ENCODE measurements at places on chromosomes 11 and 22.

DNA sequence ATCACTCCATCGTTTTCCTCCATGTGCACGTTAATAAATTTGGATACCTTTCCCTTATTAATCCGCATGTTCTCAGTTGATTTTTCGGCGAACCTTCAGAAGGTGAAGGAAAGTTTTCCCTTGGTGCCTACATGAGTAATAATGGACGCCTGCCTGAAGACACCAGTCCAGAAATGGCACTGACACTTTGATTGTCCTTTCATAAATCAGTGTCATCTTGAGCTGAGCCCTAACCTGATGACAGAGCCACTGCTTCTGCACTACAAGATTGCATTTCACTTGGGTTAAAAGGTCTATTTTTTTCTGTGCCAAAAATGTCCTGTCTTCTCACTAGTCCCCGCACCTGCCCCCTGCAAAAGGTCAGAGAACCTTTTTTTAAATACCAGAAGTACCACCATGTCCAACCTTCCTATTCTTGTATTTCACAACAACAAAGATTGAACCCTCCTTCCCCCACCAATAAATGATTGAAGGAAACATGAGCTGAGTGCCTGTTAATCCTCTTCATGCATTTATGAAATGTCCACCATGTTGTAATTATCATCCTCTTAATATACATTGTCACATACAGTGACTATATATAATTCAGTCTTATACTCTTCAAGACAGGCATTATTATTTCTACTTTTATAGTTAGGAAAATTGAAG is 219.9 kb upstream of the UBASH3B start:
- DNase-seq = no peak

GRCh38 chr11:29914203-29914930 is 102.5 kb downstream of the KCNA4 start:
- no peak for DNase-seq

DNA sequence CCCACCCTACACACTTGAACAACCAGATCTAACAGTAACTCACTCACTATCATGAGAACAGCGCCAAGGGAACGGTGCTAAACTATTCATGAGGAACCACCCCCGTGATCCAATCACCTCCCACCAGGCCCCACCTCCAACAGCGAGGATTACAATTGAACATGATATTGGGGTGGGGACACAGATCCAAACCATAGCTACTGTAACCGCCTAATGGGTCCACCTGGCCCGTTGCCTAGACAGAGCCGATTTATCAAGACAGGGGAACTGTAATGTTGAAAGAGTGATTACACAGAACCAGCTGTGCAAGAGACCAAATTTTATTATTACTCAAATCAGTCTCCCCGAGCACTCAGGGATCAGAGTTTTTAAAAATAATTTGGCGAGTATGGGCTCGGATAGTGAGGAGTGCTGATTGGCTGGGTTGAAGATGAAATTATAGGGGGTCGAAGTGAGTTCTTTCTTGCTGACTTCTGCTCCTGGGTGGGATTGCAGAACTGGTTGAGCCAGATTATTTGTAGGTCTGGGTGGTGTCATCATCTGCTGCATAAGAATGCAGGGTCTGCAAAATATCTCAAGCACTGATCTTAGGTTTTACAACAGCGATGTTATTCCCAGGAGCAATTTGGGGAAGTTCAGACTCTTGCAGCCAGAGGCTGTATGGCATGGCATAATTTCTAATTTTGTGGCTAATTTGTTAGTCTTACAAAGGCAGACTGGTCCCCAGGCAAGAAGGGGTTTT is 17.9 kb upstream of the ZC3H12C start:
- no peak for DNase-seq

DNA sequence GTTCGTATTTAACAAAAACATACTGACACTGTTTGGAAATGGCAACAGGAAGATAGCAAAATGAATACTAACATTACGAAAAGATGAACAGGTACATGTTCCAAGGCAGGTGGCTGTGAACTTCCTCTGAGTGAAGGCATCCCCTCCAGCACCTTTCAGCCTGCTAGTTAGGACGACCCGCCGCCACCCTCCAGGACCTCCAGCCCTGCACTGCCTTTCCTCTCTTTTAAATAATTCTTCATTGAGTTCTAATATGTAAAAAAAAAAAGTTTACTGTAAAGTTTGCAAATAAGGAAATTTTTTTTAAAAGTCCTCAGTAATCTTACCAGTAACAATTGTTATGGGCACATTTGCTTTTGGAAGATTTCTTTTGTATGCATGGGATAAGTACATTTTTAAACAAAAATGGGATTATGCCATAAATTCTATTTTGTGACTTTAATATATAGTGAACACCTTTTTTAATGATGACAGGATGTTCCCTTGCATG is 6.0 kb downstream of the NEAT1 start:
- no peak for DNase-seq

GRCh38 chr11:128400382-128401203 is 186.8 kb downstream of the ETS1 start:
- DNase-seq = no peak

DNA sequence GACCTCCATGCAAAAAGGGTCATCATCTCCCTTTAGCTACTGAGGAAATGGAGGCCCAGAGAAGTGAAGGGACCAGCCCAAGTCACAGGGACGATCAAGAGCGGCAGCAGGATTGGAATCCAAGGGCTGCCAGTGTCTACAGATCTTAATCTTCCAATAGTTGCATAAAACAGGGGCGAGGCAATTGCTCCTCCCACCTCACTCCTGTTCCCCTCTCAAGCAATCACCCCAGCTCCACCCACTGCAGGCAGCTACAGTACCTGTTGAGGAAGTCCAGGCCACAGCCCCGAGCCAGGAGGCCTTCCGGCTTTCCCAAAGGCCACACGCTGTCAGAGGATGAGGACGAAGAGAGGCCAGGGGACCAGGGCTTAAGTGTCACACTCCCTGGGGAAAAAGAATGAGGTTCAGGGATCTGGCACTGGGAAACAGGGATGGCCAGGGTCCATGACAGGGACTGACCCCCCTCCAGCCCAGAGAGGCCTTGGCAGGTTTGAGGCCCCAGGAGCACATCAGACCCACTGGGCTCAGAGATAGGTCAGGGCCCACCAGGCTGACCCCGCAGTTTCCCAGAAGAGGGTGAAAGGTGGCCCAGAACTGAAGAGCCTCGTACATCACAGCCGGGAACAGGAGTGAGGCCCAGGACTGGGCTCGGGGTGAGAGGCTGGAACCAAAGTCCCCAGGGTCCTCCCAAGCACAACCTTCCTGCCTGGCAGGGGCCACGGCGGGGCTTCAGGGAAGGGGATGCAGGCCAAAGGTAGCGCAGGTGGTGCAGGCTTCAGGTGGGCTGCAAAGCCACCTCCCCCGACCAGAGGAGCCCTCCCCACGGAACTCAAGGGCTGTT is 16.4 kb upstream of the MFNG start:
- no peak for DNase-seq

- no peak for DNase-seq
These were observed 4.1 kb downstream of the SLC22A25 start for GRCh38 chr11:63239254-63239653.

DNA sequence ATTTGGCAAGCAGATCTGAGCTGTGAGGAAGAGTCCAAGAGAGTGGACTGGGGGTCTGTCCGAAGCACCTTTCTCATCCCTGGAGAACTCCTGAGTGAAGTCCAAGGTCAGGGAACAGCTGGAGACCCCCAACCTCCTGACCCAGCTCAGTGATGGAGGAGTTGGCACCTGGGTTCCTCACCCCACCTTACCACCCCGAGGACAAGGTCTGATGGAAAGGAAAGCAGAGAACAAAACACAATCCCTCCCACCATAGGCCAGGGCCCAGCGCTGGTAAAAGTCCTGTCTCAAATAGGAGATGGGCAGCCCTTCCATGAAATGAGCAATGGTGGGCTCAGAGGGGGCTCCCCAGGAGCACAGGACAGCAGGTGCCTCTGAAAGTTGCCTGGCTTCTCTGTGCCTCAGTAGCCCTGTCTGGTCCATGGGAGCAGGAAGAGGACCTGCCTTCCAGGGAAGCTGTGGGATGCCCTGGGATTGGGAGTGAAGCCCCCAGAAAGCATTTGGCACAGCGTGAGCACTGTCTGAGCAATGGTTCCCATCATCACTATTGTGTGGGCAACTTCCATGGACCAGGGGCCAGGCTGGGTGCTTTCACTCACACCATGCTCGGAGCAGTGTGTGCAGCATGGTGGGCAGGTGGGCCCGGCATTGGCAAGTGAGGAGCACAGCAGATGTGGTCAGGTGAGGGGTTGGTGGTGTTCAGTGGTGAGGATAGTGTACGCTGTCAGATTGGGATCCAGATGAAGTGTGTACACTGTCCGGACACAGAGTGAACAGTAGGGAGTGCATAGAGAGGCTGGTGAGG is 7.5 kb downstream of the TRIM29 start:
- DNase-seq = no peak

GRCh38 chr22:39283322-39284141 is 35.9 kb downstream of the RPL3 start:
- no peak for DNase-seq

GRCh38 chr11:72141066-72141465 is 5.5 kb downstream of the FOLR3 start:
- no peak for DNase-seq

DNA sequence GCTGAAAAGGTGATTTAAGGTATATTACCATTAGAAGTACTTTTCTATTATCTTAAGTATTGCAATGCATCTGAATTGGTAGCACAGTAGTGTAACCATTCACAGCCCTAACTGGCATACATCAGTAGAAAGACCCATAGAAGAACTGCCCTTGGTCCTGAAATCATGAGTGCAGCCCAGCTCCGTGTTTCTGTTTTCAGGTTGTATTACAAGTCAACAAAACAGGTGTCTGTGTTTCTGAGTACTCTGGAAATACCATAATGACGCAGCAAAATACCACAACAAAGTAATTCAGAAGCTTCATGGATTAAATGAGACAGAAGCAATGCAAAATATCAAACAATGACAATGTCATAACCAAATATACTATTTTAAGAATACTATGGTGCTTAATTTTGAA is 226.3 kb downstream of the OPCML start:
- DNase-seq = no peak

- no peak for DNase-seq
These were observed 2.1 kb upstream of the MOB2 start for GRCh38 chr11:1488575-1489180.

DNA sequence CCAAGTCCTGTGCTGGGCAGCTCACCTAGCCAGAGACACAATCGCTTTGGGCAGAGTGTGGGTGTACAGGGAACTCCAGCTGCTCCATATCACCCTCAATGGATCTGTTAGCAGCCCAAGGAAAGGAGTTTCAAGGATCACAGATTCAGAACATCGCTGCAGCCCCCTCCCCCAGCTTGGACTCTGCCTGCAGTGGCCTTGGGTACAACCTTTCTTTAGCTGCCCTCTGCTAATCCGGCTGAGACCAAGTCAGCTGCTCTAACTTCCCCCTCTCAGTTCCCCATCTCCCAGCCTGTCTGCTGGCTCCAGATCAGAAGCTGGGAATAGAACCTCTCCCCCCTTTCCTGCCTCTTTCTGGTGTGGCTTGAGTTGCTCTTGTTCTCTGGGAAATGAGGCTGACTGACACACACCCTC is 1.3 kb downstream of the TMEM86A start:
- DNase-seq = no peak

DNA sequence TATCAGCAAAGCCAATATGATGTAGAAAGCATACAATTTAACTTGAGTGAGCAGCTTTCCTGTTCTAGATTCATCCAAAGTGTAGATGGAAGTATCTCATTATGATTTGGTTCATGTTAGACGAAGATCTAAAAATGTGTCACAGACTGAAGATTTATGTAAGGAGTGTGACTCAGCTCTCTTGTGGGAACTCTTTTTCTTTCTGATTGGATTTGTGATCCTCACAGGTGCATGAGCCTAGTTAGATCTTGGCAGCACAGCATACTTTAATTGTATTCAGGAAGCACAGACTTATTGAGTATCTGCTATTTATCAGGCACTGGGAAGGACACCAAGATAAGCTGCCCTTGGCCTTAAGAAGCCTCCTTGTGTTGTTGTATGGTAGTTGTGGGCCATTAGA is 147.1 kb downstream of the C11orf91 start:
- no peak for DNase-seq

DNA sequence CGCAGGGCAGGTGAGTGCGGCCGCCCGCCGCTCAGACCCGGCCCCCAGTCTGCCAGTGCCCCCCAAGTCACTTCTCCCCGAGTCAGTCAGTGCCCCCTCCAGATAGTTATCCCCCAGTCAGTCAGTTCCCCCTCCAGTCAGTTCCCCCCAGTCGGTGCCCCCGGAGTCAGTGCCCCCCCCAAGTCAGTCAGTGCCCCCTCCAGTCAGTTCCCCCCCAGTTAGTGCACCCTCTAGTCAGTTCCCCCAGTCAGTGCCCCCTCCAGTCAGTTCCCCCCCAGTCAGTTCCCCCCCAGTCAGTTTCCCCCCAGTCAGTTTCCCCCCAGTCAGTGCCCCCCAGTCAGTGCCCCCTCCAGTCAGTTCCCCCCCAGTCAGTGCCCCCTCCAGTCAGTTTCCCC is 411 bp downstream of the PPP6R2 start:
- no peak for DNase-seq

GRCh38 chr11:108857382-108857781 is 192.5 kb downstream of the DDX10 start:
- DNase-seq = no peak

DNA sequence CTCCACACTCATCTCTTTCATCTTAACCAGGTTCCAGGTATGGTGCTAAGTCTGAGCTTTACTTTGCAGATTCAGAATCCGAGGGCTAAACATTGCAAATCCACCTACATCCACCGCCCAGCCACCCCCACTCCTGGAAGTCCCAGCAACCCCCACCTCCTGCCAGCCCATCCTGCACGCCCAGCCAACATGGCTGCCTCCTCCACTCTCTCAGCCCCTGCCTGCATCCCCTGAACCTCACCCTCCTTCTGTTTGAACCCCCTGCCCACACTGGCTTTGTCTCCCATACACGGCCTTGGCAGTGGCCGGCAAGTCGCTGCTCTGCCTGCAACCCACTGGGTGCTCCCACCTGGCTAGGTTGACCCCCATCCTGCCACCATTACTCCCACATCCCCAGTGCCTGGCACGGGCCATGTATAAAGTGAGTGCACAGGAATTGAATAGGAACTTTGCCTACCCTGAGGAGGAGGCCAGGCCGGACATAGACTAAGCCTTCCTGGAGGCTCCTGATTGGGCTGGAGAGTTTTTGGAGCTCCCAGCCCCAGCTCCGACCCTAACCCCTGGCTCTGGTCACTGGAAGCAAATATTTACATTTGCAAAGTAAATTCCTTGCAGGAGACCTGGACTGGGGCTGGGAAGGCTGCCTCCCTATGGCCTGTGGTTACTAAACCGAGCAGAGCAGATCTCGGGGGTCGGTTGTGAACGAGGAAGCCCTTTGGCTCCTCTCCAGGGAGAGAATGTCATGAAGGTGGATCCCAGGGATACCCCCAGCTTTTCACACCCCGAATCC is 14.4 kb downstream of the EMID1 start:
- DNase-seq = no peak

Data from NCI-H1930 (cell line).